Activated T-cell treated with anti-CD3 and anti-CD28 coated beads for 4 hours (primary cell): ENCODE measurements at places on chromosomes 11 and 22.

GRCh38 chr11:74678591-74679512 lies 52.4 kb downstream of the CHRDL2 start:
- DNase-seq, result no peak

DNA sequence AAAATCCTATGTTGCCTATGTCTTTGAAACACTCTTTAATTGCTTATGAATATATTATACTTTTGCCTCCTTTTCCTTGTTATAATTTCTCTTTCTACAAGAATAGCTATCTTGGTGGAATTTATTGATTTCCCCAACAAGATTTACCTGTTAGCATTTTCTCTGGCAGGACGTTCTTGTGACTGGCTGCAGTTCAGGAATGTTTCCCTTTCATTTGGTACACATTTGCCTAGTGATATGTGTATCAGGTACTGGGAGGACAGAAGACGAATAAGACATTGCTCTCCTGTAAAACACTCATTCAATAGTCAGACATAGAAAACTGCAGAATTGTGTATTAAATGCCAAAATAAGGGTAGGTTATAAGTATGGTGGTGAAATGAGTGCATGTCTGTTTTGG lies 279.9 kb downstream of the FAT3 start:
- DNase-seq, result no peak

- no peak for DNase-seq
These were observed 50.5 kb upstream of the SHISAL1 start for GRCh38 chr22:44363013-44363979.

DNA sequence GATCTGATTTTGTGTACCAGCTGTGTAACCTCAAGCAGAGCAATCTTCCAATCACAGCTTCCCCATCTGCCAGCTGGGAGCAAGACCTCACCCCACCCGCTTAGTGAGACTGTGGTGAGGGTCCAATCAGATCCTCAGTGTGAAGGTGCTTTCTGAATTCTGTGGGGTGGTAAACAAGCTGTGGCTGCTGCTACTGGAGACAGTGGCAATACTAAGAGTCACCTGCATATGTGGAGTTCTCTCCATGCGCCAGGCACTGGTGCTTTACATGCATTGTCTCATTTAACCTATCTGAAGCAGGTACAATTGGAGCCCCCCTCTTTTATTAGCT lies 50.4 kb downstream of the CWC15 start:
- no peak for DNase-seq

DNA sequence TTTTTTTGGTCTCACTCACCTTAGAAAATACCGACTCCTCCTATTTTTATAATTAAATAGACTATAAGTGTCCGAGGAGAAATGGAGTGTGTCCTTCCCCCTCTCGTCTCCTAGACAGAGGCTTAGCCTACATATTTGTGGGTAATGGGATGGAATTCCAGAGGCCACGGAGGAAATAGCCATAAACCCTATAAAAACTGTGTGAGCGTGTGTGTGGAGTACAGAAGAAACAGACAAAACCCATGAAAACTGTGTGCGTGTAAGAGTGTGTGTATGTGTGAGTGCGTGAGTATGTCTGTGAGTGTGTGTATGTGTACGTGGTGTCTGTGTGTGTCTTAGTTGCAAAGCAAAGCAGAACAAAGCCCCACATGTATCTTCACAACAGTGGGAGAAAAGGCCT lies 883.5 kb downstream of the OPCML start:
- DNase-seq, result no peak
